Activated CD4-positive, CD25-positive, alpha-beta regulatory T cell (primary cell): ENCODE measurements at places on chromosomes 6 and 20.

DNA sequence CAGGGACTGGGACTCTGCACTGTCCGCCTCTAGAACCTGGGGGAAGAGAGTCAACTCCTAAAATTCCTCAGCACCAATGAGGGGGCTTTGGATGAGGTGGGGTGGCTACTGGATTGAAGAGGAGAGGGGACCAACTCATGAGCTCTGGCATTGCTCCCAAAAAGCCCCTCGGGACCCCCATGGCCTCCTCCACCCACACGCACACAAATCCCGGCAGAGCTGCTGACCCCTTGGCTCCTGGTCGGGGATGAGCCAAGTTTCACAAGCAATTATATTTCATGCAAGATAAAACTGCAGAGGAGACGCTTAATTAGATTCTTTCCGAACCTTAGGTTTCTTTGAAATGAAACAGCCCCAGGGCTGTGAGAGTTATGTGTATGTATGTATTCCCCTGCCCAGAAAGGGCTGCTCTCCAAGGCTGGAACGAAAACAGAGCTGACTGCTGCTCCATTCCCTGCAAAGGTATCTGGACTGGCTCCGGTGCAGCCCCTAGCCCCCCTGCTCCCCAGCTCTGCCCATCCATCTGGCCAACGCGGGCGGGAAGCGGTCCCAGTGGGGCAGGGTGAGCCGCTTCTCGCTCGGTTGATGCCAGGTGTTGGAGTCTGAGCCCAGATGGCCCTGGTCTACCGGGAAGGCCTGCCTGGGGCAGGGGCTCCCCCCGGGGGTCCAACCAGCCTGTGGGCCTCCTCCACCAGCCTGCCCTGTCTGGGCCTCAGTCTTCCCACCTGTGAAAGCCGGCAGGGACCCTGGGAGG is 46.8 kb upstream of the STX16 start:
- DNase-seq = no peak

DNA sequence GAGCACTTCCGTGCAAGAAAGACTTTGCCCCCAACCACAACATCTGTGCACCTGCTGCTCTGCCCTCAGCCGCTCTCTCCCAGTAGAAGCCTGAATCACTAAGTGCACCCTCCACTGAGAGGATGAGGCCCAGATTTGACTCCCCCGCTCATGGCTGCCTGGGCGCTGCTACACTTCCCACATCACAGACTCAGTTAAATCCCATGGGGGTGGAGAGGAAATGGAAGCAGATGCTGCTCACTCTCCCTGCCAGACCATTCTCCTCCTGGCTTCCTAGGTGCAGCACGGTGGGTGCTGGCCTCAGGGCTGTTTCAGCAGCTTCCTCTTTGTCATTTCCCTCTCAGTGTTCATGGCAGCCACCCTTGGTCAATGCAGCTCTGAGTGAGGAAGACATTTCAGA is 4.8 kb downstream of the CST5 start:
- DNase-seq = no peak

- DNase-seq = no peak
Measured at GRCh38 chr6:43274916-43275597, 23.0 kb upstream of the SLC22A7 start.

- DNase-seq = no peak
Measured at GRCh38 chr20:14582855-14583254, 245.4 kb upstream of the FLRT3 start.

GRCh38 chr20:21396599-21397340 is 556 bp downstream of the NKX2-4 start:
- DNase-seq = no peak

GRCh38 chr6:163857421-163857820 is 442.9 kb downstream of the QKI start:
- no peak for DNase-seq

GRCh38 chr20:531608-532007 is 12.0 kb downstream of the CSNK2A1 start:
- no peak for DNase-seq

DNA sequence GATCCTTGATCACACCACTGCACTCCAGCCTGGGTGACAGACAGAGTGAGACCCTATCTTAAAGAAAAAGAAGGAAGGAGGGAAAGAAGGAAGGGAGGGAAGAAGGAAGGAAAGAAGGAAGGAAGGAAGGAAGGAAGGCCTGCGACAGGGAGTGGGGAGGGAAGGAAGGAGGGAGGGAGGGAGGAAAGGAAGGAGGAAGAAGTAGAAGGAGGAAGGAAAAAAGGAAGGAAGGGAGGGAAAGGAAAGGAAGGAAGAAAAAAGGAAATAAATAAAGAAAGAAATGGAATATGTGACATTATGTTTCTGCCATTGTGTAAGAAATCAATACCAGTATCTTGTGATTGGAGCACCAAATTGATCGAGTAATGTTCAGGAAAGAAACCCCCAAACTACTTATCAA is 16.2 kb downstream of the PHACTR2 start:
- DNase-seq = no peak

DNA sequence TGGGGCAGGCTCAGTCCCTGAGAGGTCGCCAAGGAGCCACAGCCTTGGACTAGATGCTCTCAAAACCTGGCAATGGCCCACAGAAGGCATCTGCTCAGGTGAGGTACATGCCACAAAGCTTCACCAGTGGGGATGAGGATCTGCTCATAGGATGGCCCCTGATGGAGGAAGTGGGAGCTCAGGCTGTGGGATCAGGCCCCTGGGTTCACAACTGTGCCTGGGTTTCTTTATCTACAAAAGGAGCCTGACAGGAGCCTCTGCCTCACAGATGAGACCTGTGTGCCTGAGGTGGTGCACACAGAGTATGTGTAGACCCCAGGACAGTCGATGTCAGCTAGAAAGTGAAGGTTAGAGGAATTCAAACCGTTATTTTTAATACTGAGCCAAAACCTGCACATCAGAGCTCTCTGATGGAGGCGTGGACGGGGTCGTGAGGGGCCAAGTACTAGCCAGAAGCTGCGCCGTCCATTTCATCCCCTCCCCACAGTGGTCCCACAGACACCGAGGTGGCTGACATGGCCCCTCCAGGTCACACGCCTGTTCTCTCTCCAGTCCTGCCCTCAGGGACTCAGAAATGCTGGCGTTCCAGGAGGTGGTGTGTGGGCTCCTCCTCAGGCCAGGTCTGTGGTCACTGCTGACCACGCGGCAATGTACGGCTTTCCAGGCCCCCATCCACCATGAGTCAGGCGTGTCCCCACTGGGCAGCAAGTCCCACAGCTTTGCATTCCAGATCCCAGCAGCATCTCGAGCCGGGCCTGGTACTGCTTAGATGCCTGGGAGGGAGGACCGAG is 33.3 kb downstream of the NTSR1 start:
- DNase-seq = no peak

DNA sequence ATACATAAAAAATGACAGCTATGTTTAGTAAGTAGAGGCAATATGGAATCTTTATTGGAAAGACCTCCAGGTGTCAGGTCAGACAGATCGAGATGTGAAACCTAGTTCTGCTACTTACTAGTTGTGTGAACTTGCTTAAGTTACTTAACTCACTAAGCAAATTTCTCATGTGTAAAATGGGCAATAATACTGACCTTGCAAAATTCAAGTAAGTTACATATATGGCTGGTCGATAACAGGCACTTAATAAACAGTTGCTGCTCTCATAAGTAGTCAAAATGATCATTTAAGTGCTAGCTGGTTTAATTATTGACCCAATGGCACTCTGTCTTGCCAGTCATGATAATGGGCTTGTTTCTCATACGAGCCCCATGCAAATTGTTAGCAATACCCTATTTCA is 46.0 kb downstream of the VGLL2 start:
- DNase-seq = no peak
